ENCODE measurements at places on chromosomes 4 and X. TPM values are rescaled to one million over a fixed set of nuclear protein-coding genes. Genes with fewer than 3 reads are reported as not detected.

- no peak for DNase-seq
Measured at GRCh38 chr4:96753216-96753615, 913.3 kb downstream of the PDHA2 start.

GRCh38 chrX:16210061-16210460, 42.8 kb downstream of the MAGEB17 start:
- DNase-seq, result no peak

SLC10A4 gene
- 0.48 TPM for total RNA-seq

TMPRSS11F gene
- total RNA-seq, result not detected

AFF2 gene
- 2.7 TPM for total RNA-seq

PDGFC gene
- 45.6 TPM for total RNA-seq

- DNase-seq, result no peak
Measured at GRCh38 chr4:81743731-81744435, 272.2 kb upstream of the RASGEF1B start.
